Amniotic stem cell (primary cell): ENCODE measurements at places on chromosomes 13 and 19.

DNA sequence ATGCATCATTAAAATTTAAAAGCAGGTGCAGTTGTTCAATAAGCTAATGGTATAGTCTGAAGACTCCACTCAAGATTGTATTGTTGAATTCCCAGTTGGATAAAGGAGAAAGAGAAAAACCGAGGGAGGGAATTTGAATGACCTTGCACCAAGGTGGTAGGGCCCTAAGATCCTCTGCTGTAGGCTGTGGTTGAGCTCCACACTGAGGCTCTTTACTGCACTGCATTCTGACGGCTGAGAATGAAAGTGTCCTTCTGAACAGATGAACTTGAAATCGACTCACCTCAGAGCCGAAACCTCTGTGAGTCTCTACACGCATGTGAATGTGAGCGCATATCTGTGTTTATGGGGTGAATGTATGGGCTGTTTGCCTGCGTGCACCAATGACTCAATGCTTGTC, 388.9 kb upstream of the DACH1 start:
- DNase-seq: no peak

DNA sequence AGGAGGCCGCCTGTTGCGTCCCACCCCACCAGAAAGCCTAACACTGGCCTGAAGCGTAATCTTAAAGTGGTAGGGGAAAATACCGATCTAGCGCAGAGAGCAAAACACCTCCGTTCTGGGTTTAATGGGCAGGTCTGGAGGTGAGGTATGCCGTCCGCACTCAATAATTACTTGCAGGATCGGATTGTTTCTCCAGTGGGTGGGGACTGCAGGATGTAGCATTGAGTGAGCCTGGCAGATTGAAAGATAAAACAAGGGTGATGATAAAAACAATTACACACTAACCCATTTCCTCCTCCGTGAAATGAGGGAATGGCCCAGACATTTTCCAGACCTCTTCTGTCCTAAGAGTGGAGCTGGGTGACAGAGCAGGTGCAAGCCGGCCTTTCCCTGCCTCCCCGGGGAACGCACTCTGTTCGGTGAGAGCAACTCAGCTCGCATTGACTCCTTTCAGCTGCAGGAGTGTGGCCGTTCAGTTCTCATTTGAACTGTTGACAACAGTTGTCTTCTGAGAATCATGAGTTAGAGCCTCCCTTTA, 110.2 kb upstream of the DOCK9 start:
- no peak for DNase-seq

- DNase-seq: no peak
These were observed 64.7 kb downstream of the RNASEH2B start for GRCh38 chr13:50974268-50974667.

GRCh38 chr13:48761256-48761655, 107.5 kb downstream of the CYSLTR2 start:
- DNase-seq: no peak

GRCh38 chr13:107347641-107348369, 779.9 kb upstream of the ARGLU1 start:
- no peak for DNase-seq

GRCh38 chr19:5354403-5354802, 13.8 kb upstream of the PTPRS start:
- no peak for DNase-seq

GRCh38 chr19:49133621-49134454, 14.5 kb downstream of the PPFIA3 start:
- DNase-seq: no peak

DNA sequence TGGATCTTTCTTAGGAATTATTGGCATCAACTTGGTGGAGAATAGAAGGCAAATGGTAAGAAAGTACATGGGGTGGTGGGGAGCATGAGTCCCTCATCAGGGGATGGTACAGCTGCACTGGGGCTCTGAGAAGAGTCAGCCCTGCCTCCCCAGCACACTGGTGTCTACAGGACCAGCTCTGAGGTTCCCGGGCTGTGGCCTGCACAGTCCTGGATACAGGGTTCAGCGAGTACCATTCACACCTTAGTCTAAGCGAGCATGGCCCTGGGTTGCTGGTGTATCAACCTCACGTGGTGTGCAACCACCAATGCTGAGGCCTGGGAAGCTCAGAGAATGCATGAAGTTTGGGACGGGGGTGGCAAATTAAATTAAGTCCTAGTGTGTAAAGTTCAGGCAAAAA, 10.1 kb downstream of the TMEM255B start:
- DNase-seq: no peak

- DNase-seq: no peak
These were observed 584.5 kb upstream of the SGCG start for GRCh38 chr13:22596171-22596863.

- DNase-seq: no peak
These were observed 630 bp downstream of the SPPL2B start for GRCh38 chr19:2329149-2329478.
